NCI-H524 (cell line): ENCODE measurements at places on chromosomes 6 and 20.

DNA sequence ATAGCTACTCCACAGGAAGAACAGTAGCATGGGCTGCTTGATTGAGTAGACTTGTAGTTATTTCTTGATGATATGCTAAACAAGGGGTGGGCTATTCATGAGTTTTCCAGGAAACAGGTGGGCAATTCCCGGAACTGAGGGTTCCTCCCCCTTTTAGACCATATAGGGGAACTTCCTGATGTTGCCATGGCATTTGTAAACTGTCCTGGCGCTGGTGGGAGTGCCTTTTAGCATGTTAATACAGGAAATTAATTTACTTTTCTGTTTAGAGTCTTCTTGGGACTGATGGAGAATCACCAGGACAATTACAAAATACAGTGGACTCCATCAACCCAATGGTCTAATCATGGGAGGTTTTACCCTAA lies 22.7 kb downstream of the CYP24A1 start:
- no peak for DNase-seq

GRCh38 chr6:6317386-6317785 lies 3.1 kb downstream of the F13A1 start:
- no peak for DNase-seq

DNA sequence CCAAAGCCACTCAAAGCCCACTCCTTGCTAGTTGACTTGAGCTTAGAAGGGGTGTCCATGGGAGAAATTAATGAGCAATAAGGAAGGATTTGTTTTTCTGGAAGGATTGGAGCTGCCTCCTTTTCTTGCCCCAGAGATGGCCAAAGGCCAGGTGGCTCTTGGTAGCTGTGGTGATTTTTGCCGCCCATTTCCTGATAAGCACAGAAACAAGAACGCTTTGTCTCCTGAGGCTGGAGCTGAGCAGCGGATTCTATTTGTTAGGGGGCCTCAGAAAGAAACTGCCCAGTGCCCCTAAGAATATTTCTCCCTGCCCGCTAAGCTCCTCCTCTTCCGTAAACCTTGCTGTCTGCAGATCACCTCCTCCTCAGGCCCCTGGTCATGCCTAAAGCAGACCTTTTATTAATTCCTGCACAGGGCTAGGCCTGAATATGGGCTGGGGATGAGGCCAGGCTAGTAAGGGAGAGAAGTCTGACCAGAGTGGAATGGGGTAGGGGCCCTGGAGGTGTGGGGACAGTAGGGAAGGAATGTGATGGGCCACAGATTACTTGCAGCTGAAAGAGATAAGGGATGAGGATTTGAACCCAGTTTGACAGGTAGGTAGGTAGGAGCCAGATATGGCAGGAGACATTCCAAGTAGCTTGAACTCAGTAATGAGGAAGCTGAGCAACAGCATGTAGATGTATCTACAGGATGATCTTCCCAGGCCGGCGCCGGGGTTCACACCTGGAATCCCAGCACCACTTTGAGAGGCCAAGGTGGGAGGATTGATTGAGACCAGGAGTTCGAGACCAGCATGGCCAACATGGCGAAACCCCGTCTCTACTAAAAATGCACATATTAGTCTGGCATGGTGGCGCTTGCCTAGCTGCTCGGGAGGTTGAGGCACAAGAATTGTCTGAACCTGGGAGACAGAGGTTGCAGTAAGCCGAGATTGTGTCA lies 71.2 kb upstream of the NAA20 start:
- DNase-seq = no peak

DNA sequence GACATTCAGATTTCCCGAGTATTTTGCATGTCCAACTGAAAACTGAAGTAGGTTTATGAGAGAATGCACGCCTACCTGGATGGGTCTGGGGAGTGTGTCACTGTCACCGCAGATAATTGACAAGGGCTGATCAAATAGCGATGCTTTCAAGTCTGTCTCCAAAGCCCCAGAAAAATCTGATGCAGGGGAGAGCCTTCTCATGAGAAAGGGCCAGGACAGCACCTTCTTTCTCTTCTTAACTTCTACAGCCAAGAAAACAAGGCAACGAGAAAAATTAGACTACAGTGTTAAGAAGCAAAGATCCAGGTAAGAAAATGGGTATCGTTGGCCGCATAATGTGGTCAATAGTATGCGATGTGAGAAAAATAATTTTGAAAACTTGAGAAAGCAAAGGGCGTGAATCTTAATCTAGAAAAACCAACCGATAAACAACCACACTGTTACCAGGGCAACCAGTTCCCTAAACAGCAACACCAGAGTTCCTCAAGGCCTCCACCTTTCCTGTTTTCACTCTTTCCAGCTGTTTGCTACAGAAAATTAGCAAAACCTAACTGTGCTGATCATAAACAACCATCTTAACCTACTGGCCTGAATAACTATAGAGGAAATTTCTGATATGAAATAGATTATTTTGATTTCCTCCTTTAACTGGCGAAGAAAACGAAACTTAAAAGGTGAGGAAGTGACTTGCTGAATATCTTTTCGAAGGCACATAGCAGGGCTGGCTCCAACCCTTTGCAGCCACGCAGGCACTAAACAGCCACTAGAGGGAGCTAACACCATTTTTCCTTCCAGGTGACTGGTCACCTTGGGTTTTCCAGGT lies 2.6 kb downstream of the TAGAP start:
- peak; percentile 76 for DNase-seq

DNA sequence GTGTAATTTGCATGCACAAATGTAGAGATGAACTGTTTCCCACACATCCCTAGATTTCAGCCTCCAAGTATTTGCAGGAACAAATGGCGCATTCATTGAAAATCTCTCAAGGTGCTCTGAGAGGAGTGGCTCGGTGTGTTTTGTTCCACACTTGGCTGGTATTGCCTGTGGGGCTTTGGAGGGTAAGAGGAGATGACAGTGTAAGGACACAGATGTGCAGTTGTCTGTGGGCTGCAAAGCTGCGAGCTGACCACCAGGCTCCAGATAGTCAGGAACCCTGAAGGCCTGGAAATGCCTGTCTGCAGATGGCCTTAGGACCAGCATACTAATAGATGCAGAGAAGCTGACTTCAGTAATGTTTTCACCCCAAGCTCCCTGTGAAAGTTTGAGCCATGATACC lies 57.7 kb upstream of the PBOV1 start:
- DNase-seq = no peak

- peak; percentile 32 for DNase-seq
These were observed 105.2 kb upstream of the CARMIL1 start for GRCh38 chr6:25173951-25174474.

DNA sequence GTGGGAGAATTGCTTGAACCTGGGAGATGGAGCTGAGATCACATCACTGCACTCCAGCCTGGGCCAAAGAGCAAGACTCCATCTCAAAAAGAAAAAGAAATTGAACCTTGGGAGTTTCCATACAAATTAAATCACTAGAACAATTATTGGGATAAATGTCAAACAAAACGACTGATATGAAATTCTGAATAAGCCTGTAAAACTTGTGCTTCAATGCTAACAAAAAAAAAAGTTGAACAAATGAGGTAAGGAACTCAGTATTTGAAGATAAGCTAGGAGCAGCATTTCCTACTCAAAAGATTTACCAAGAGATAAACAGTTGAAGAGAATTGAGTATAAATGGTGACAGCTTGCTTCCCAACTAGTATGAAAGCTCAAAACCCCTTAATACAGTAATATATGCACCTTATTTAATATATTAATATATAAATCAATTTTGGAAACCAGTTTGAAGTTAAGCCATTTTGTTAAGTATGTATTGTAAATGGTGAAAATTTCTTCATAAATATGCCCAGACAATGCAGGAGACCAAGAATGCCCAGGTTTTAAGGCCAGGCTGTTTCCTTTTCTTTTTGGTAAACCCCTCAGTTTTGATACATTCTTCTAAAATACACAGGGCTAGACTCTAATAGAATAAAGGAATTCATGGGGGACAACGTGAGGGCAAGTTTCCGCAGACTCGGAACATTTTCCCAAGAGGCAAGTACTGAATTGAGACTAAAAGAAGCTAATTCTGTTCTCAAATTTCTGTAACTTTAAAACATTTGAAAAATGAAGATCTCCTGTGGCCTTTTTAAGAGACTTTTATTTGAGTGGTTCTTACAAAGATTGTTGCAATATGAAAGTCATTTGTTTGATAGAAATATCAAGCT lies 3.9 kb downstream of the ROMO1 start:
- DNase-seq = no peak

DNA sequence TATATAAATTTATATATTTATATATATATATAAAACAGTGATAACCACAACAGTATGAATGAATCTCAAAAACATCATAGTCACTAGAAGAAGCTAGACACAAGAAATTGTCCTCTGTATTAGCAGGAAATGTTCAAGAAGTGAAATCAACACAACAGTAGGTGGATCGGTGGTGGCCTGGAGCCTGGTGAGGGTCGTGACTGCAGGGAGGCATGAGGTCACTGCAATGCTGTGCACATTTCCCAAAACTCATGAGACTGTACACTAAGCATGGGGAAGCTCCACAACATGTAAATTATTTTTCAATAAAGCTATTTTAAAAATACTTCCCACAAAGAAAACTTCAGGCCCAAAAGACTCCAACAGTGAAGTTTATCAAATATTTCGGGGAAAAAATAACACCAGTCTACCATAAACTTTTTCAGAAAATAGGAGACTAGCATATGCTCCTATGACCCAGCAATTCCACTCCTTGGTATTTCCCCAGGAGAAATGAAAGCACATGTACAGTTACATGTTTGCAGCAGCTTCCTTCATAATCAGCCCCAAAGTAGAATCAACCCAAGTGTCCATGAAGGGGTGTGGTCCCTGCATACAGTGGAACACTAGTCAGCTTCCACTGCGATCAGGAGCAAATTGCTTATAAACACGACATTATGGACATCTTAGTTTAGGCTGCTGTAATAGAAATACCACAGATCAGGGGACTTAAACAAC lies 144.2 kb downstream of the TBXT start:
- no peak for DNase-seq

DNA sequence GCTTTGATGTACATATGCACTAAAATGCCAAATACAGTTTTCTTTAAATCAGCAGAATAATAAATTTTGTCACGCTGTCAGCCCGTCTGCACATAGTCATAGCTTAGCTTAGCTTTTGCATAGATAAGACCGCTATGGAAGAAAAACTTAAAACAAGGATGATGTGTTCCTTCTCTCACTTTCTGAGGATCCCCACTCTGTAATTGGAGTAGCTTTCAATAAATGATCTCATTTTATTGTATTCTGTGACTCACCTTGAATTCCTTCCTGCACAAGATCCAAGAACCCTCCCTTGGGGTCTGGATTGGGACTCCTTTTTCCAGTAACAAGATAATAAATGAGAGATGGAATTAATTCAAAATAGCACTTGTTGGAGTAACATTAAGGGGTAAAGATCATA lies 186.2 kb downstream of the CDH26 start:
- no peak for DNase-seq

DNA sequence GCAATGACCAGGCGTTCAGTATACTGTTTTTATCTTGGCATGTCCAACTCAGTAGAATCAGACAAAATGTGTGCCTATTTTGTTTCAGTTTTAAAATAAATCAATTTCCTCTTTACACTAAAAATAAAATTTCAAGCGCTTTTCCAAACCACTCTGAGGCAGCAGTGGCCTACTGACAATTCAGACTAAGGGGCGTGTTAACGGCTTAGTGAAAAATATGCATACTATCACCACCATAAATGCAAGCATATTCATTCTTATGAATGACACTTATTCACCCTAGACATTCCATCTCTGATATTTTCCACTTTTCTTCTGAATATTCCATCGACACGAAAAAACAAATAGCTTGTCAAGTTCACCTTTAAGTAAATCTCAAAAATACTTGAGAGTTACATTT lies 7.5 kb downstream of the TBX18 start:
- no peak for DNase-seq

DNA sequence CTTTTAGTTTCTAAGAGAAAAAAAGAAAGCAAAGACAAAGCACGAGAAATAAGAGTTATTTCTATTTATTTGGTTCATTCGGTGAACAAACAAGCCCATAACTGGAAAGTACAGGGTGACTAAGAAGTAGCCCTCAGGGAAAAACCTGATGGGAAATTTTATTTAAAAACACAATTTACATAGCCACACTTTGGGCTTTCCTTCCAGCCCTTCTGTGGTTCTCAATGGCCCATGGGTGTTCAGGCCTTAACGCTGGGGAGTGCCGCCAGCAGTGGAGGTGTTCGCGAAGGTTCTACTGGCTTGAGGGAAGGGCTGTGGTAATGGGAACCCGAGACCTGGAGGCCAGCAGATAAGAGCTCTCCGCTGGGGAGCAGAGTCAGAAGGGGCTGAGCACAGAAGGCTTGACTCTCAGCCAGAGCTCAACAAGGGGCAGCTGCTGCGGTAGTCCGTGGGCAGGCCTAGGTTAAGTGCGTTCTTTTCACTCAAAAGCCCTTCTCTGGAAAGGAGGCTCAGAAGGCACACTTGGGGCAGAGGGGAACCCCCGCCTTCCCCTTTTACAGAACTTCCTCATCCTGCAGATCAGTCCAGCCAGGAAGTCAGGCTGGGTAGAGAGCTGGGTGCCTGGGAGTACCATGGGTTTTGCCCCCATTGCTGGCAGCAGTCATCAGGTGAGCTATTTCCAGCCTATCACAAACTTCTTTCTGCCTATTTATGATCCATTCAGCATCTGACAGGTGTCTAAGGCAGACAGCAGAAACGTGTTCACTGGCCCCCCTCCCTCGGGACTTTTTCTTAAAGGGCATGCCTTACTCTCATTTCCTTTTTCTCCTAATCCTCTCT lies 8.8 kb upstream of the CD83 start:
- DNase-seq = peak; percentile 69

DNA sequence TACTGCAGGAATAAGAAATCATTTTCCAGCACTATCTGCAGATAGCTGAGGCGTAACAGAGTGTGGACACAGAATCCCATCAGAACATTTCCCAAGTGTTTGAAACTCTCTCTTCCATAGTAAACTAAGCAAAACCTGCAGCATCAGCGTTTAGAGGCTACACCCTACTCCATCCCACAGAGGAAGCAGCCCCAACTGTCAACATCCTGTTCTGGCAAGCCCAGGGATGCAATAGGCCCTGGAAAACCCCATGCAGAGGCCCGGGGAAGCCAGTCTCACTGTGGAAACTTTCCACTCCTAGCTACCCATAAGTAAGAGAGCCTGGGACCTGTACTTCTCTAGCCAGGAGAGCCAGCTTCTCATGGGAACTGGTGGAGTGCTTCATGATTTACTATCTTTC lies 129.4 kb downstream of the LY86 start:
- DNase-seq = no peak

- no peak for DNase-seq
These were observed 141.3 kb downstream of the GRIK2 start for GRCh38 chr6:101534821-101535220.

DNA sequence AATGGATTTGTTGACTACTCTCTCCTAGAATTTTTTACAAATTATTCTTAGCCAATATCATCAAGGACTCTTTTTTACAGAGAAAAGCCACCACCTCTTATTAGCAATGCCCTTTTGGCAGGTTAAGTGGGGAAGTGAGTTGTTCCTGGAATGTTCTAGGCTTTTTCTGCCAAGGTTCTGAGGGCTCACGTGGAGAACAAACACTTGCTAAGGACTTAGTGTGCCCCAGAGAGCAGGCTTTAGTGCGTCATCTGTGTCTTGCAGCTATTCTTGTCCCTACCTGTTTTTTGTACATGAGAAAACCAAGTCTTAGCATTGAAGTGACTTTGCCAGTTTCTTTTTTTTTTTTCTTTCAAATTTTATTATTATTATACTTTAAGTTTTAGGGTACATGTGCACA lies 33.5 kb downstream of the CFAP61 start:
- no peak for DNase-seq

GRCh38 chr6:157860505-157860991 lies 37.5 kb downstream of the SNX9 start:
- DNase-seq = no peak

- DNase-seq = no peak
These were observed 35.6 kb upstream of the TAGAP start for GRCh38 chr6:159080217-159080976.

GRCh38 chr6:6699741-6700367 lies 111.3 kb downstream of the LY86 start:
- DNase-seq = peak; percentile 61
